Activated CD4-positive, alpha-beta T cell treated with anti-CD3 and anti-CD28 coated beads for 36 hours (primary cell): ENCODE measurements at places on chromosomes 12 and 14.

- no peak for DNase-seq
These were observed 21.4 kb downstream of the ZNF641 start for GRCh38 chr12:48329199-48329939.

GRCh38 chr14:36553656-36554260 lies 28.7 kb downstream of the NKX2-8 start:
- DNase-seq, result peak; percentile 14

DNA sequence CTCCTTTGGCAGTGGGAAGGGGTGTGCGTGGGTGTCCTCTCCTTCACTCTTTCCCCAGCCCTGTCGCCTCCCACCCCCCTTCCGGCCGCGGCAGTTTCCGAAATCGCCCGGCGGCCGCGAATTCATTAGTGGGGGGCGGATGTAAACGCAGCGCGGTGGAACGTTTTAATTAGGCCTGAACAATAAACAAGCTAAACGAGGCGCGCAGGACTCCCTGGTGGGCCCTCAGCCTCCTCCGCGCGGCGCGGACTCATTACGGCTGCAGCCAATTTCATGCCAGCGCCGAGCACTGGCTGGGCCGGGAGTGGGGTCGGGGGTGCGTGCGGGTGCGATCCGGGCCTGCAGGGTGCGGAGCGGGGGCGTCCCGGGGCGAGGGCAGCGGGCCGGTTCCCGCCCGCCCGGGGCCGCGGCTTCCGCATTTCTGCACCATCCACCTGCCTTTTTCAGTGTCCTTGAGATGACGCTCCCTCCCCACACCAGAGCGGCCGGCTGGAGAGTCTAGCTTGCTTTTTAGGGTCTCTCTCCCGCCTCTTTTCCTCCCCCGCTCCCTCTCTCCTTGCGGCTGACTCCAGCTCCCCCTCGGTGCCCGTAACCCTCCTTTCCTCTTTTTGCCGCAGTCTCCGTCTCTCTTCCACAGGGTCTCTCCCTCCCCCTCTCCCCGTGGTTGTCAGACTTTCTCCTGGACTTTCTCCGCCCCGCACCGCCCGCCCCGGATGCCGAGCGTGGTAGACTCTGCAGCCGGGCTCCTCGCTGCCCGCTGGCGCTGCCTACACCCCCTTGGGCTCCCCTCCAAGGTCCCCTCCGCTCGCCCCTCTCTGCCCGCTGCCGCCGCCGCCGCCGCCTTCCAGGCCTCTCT lies at the start of gene CISTR:
Gene CISTR (minus strand): TSS at position 644 of the 856 bp plus-strand sequence.
- DNase-seq, result peak; percentile 43

GRCh38 chr14:84361476-84361875 lies 1168.5 kb upstream of the FLRT2 start:
- DNase-seq, result no peak

DNA sequence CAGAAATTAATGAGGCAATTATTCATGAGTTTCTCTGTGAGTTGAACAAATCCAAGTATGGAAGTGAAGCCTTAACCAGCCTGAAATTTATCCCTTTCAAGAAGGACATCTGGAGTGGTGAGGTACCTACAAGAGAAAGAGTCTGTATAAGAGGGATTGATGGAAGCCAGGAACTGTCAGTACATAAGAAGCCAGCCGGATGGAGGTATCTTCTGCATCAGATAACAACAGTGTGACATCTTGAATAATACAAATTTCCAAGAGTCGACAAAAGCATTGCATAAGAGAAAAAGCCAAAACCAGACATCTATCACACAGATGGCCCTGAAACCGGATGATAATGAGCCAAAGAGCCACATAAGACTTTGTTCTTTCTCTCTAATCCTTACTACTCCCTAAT lies 781.2 kb downstream of the FLRT2 start:
- DNase-seq, result no peak
